ENCODE measurements at places on chromosomes 6 and 20. TPM values are rescaled to one million over a fixed set of nuclear protein-coding genes. Genes with fewer than 3 reads are reported as not detected.
A peak's percentile ranks its signal among the peaks of the same experiment; 100 is the strongest.

Gene RARS2
- total RNA-seq, result 12.9 TPM

Gene TLDC2
- total RNA-seq, result not detected

Gene CALHM6
- 2.3 TPM for total RNA-seq

Gene ARMH2
- total RNA-seq, result not detected

Gene BPIFB4
- not detected for total RNA-seq

Gene IL20RA
- 0.12 TPM for total RNA-seq

Gene COL19A1
- total RNA-seq, result 3.9 TPM

Gene HLA-DRB5
- total RNA-seq, result 28.4 TPM

Gene HLA-DQB2
- 1.3 TPM for total RNA-seq

Gene TMC2
- not detected for total RNA-seq

Gene MACROD2
- 10.4 TPM for total RNA-seq

Gene FABP7
- total RNA-seq, result not detected

Gene CARMIL1
- 29.4 TPM for total RNA-seq

Gene RFX6
- total RNA-seq, result not detected

Gene HNF4A
- not detected for total RNA-seq

Gene WFDC10B
- total RNA-seq, result not detected

Gene CRYBG1
- 1.9 TPM for total RNA-seq

- DNase-seq, result no peak
Measured at GRCh38 chr20:16526433-16527380, 46.5 kb downstream of the KIF16B start.

- DNase-seq, result no peak
Measured at GRCh38 chr6:40160826-40161225, 226.6 kb upstream of the MOCS1 start.

DNA sequence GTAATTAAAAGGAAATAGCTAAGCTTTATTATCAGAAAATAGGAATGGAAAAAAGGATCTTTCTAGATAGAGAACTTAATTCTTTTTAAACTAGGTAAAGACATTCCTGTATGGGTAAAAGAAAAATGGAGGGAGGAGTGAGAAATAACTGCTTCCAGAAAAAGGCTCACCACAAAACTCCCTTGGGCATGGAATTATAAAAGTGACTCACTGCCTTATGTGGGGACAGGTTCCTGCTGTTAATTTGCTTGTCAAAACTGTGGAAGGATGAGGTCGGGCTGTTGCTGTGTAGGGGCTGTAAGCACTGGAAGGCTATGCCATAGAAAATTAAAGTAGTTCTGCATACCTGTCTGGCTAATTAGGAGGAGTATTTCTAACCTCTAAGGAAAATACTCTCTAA lies 158.7 kb downstream of the UBE3D start:
- DNase-seq, result no peak

DNA sequence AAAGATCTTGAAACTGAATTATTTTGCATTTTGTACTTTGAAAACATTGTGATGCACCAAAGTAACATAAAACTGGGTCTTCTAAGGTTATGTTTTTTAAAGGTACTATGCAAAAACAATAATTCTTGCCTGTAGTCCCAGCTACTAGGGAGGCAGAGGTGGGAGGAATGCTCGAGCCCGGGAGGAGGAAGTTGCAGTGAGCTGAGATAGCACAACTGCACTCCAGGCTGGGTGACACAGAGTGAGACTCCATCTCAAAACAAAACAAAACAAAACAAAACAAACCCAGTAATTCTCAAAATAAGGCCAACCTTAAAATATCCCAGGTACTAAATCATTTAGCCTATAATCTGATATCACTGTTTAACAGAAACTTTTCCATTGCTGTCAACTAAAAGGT lies 269.6 kb downstream of the KHDC1L start:
- no peak for DNase-seq

GRCh38 chr6:130113201-130113710 lies 94.9 kb downstream of the L3MBTL3 start:
- no peak for DNase-seq

GRCh38 chr6:62978920-62979319 lies 232.3 kb upstream of the FKBP1C start:
- DNase-seq, result no peak

DNA sequence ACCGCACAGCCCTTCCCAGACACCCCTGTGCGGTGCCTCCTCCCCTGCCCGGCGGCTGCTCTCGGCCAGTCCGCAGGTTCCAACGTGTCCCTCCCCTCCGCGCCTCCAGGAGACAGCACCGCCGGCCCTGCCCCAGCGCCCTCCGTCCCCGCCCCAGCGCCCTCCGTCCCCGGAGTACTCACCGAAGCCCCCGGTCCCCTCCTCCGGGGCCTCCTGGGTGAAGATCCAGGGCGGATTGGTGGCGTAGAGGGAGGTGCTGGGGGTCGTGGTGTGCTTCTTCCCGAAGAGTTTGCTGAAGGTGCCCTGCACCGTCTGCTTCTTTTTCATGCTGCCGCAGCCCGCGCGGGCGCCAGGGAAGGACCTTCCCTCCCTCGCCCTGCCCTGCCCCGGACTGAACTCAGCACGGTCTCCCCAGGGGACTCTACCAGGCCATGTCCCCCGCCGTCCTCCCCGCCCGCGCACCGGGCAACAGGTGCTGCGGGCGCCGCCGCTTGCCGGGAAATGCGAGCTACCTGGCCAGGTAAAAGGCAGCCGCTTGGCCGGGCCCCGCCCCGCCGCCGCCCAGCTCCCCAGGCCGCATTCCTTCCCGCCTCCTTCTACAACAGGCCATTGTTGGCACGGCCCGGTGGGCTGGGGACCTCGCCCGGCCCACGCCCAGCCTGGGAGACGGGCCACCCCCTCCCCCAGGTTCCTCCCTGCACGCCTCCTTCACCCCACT lies at the start of gene C6orf132:
TSS of gene C6orf132 (minus strand) at position 503 of the 718 bp plus-strand sequence. CDS start at position 327, 176 bp downstream.
- DNase-seq, result no peak

GRCh38 chr6:3438190-3439167 lies 18.4 kb downstream of the SLC22A23 start:
- no peak for DNase-seq

- DNase-seq, result no peak
Measured at GRCh38 chr6:324729-325125, 32.4 kb downstream of the DUSP22 start.

GRCh38 chr6:107822176-107823046 lies 1.7 kb downstream of the SCML4 start:
- no peak for DNase-seq

DNA sequence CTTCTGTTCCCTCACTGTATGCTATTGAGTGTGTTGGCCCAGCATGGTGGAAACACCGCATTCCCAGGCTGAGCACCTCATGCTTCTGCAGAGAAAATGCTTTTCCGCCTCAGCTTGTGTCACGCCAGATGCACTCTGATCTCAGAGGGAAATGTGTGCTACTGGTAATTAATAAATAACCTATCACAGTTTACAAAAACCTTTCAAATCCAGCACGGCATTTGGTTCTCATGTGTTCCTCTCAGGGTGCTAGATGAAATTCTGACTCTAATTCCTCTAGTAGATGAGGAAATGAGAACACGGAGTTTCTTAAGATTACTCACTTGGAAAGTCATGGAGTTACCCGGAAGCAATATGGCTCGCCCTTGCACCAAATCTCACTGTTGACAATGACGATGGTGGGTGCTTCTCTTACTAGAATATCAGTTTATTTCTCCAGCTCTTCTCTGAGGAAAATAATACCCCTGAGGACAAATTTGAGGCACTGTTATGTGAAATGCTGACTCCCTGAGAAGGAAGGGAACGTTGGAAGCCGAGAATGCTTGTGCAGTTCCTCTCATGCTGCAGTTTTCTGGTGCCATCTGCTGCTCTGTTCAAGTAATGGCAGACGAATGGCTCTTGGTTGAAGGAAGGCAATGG lies 116.6 kb downstream of the RNF144B start:
- DNase-seq, result peak; percentile 66

DNA sequence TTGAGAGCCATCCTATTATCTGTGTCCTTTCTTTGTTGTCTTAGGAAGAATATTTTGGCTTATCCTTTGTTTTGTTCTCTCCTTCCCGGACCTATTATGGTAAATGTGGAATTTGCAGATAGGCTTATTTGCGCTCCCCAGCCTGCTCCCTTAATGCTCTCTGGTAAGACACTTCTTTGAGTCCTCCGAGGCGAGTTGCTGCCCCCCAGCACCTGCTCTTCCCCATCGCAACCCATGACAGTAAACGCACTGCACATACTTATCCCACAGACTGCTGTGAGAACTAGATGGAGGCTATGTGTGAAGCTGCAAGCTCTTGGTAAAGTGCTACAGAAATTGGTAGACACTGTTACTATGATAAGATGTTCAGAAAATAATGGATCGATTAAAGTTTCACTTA lies 47.0 kb upstream of the ESR1 start:
- DNase-seq, result no peak

- DNase-seq, result no peak
Measured at GRCh38 chr6:36073587-36073986, 46.0 kb downstream of the MAPK14 start.

GRCh38 chr6:12291071-12291838 lies 1.1 kb downstream of the EDN1 start:
- DNase-seq, result no peak

DNA sequence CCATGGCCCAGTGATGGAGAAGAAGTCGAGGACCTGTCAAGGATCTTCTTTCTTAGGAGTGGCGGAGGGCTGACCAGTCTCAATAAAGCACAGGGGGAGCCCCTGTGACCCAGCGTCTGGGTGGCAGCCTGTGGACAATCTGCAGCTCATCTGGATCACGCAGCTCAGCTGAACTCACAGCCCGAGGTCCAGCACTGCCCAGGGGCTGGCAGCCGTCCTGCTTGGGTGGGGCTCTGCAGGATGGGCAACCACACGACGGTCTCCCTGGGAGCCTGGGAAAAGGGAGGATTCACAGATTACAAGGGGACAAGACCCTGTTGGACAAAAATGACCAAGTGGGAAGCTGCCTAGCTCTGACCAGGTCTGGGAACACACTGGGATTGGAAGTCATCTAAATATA lies 110.8 kb downstream of the MYLK4 start:
- DNase-seq, result no peak

DNA sequence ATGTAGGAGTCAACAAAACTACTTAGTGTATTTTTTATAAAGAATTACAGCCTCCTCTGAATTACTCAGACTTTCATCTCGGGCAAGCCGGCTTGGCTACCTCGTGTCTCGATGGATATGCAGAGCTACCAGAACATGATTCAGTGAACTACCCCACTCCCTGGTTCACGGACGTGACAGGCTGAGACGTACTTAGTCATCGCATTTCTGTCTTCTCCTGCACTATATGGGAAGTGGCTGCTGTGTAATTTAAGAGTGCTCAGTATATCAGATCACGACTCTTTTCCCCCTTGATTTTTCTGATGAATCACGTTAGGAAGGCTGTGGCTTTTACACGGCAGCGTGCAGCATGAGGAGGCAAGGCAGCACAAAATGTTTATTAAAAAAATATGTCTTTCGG lies 302.7 kb upstream of the ZFP64 start:
- peak; percentile 64 for DNase-seq

GRCh38 chr6:48750861-48751260 lies 639.9 kb upstream of the PTCHD4 start:
- DNase-seq, result no peak

DNA sequence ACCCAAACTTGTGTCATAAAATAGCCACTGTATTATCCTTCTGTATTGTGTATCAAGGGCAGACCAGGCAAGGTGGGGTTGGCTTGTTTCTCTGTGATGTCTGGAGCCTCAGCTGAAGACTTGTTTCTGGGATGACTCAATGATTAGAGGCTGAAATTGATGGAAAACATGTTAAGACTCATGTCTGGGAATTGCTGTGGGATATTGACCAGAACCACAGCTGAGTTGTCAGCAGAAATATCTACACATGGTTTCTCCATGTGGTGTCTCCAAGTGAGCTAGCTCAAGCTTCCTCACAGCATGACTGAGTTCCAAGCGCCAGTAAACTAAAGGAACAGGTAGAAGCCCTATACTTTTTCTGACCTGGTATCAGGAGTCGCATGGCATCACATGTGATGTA lies 128.5 kb upstream of the SYNDIG1 start:
- DNase-seq, result peak; percentile 21

DNA sequence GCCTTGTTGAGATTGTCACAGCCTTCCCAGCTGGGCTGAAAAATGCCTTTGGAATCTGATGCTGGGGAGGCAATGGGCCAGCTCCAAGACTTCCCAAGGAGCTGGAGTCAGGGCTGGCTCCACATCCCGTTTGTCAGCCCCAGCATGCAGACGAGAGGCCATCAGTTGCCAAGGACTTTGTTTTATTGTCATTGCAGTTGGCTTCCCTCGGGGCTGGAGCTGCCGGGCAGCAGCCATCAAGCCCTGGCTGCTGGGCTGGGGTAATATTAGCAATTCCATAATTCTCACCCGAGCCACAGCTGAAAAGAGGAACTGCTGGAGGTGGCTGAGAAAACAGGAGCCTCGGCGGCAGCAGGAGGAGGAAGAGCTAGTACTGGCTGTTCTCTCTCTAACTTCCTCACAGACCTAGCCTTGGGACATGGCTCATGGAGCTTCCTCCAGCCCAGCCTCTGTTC lies 182.5 kb downstream of the CDC5L start:
- no peak for DNase-seq

GRCh38 chr6:128327890-128328289 lies 192.5 kb downstream of the PTPRK start:
- no peak for DNase-seq

DNA sequence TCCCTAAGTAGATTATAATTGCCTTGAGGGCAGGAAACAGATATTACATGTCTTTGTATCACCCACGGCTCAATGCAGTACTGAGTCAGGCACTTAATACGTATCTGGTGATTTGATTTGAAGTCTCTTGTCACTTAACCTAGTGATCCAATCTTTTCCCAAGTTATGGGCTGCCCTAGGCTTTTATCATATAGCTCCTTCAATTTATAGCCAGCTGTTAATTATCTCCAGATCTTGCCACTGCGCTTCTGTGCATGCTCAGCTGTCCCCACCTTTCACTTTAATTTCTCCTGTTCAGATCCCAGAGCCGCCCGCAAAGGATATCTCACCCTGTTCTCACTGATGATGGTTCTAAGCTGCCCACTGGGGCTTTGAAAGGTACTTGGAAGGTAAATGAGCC lies 41.9 kb downstream of the SNHG17 start:
- DNase-seq, result no peak

DNA sequence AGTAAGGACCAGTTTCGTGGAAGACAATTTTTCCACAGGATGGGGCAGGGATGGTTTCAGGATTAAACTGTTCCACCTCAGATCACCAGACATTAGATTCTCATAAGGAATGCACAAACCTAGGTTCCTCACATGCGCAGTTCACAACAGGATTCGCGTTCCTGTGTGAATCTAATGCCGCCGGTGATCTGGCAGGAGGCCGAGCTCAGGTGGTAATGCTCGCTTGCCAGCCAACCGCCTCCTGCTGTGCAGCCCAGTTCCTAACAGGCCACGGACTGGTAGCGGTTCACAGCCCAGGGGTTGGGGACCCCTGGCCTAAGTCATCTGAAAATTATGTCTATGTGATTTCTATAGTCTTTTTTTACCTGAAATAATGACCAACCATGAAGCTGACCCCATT lies 217.5 kb downstream of the TMEM200A start:
- no peak for DNase-seq

- DNase-seq, result no peak
Measured at GRCh38 chr6:166530211-166531095, 56.0 kb downstream of the RAMACL start.

DNA sequence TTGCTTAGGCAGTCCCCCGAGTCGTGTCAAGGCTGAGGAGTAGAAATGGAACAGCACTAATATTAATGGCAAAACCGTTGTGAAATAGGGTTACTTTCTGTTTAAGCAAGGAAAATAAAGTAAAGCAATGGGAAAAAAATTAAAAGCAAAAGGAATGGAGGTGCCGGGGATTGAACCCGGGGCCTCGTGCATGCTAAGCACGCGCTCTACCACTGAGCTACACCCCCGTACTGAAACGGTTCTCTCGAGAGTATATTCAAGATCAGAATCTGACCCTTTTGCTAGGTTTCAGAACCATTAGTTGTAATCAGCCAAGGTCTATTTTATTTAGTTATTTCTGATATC lies 85.5 kb downstream of the TRIM27 start:
- DNase-seq, result peak; percentile 74
